ENCODE measurements at places on chromosomes 4 and X.

DNA sequence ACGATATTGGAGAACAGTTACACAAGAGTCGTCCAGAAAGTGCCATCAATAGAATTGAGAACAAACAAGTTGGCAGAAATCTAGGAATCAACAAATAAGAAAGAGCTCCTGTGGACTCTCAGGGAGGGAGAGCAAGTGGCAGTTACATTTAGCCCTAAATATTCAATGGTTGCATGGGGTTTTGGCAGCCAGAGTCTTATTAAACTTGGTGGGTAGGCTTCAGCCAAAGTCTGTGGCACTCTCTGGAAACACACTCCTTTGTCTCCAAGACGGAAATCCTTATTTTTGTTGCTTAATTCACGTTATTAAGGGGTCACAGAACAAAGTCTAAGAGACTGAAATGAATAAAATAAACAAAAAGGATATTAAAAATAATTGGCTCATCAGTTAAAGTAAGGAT, 742.2 kb upstream of the ATOH1 start:
- no peak for DNase-seq

DNA sequence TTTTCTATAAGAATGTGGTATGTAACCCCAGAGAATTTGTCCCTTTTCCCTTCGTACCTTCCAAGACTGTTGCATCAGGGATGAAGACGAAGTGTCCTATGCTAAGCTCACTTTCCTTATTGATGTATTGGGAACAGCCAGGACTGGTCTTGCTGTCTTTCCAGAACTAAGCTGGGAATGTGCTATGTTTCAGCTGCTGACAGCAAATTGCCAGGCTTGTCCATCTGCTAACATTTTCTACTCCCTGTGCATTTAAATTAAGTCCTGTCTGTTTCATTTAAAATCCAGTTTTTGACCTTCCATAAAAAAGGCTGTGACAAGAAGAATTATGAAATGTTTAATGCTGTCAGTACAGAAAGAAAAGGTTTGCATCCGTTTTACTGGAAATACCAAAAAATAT, 87.9 kb downstream of the ATP10D start:
- DNase-seq: no peak

- DNase-seq: no peak
Observed at GRCh38 chr4:155271557-155271956, 63.1 kb downstream of the NPY2R start.

DNA sequence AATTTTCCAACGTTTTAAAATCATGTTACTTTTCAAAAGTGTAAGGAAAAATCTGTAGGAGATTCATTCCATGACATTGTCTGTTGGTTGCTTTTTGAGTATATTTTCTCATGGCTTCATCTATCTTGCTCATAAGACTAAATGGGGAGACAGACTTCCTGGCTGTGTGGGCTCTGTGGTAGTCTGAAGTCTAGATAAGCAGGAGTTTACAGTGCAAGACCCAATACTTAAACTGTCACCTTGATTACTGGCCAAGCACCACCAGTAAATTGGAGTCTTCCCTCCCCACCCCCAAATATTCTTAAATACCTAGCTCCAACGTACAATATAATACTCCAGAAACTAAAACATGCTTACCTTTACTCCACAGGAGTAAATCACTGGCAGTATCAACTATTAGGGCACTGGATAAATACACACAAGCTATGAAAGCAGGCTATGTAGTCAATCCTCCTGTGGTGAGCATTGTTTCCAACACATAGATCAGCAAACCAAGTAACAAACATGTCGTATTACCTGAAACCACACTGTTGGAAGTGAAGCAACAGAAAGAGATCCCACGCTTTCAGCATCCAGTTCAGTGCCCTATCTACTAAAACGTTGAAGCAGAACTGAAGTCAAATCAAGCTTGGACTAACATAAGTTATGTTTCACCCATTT, 6.2 kb downstream of the HNRNPD start:
- DNase-seq: no peak

- DNase-seq: peak; percentile 50
Observed at GRCh38 chrX:129744861-129745321, 6.1 kb downstream of the XPNPEP2 start.

DNA sequence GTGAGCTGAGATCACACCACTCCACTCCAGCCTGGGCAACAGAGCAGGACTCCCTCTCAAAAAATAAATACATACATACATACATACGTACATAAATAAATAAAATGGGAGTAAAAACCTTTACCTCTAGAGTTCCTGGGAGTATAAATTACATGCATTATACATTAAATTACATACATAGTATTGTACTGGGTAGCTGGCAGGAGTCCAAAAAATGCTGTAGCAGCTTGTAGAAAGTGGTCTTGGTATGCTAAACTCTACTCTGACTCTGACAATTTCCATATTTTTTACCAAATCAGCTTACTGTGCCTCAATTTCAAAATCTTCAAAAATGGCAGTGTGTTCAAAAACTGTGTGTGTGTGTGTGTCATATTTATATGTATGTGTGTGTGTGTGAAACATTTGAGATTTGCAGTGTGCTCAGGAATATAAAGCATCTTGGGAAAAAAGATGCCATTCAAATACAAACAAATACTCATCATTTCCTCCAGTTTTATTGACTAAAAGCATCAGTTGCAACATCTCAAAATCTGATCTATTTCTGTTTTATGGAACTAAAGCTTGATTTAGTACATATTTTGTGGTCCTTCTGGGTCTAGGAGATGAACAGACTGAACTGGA, 171.7 kb downstream of the SHROOM3 start:
- DNase-seq: no peak

DNA sequence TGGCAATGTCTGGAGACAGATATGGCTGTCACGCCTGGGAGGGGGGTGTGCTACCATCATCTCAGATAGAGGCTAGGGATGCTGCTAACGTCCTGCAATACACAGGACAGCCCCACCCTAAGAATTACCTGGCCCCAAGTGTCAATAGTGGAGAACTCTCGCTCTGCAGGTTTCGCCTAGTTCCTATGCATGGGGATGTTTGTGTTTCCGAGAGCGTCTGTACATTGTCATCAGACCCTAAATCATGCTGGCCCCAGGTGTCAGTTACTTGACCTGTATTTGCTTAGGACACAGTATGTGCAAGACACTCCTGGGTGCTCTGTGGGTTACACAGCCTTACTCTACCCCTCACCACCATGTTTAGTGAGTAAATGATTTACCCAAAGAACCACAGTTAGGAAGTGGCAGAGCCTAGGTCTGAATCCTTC, 90.8 kb downstream of the AFF1 start:
- no peak for DNase-seq
